ENCODE measurements at places on chromosomes 5 and 9. TPM values are rescaled to one million over a fixed set of nuclear protein-coding genes. Genes with fewer than 3 reads are reported as not detected.

Gene DEPDC1B
- total RNA-seq: 13.2 TPM

Gene NTRK2
- 126 TPM for total RNA-seq

Gene IFNA8
- total RNA-seq: not detected

Gene FBXO38
- 73.5 TPM for total RNA-seq

Gene RASGRF2
- 21.2 TPM for total RNA-seq

Gene SPACA9
- total RNA-seq: 10.1 TPM

Gene MCTP1
- total RNA-seq: 15.0 TPM

Gene GKAP1
- total RNA-seq: 15.9 TPM

Gene CCDC180
- total RNA-seq: 15.5 TPM

Gene OLFM1
- 52.5 TPM for total RNA-seq

Gene SEPTIN8
- total RNA-seq: 67.9 TPM

Gene SMIM33
- not detected for total RNA-seq

Gene NKD2
- 5.1 TPM for total RNA-seq

Gene OR1J4
- total RNA-seq: not detected
